IMR-90 (cell line): ENCODE measurements at places on chromosomes 1 and 21. TPM values are rescaled to one million over a fixed set of nuclear protein-coding genes. Genes with fewer than 3 reads are reported as not detected.

The DAB1 gene
- 0.18 and 0.56 TPM in 2 replicates for total RNA-seq

The OPRD1 gene
- total RNA-seq, result under 0.01 TPM in 2 replicates

DNA sequence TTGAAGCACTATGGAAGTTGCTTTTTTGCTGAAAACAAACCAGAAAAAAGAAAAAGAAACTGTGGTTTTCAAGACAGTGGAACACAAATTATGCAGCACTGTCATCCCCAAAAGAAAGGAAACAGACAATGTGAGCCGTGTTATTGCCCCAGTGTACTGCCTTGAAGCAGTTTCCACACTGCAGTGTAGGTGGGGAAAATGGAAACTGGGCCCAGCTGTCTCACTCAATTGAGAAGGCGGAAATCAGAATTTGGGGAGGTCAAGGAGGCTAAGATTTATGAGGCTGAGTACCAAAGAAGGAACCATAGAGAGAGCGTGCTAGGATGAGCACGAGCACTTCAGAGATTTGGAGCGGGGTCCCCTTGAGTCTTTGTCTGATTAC is 55.5 kb downstream of the MPZL1 start:
- no peak for DNase-seq

DNA sequence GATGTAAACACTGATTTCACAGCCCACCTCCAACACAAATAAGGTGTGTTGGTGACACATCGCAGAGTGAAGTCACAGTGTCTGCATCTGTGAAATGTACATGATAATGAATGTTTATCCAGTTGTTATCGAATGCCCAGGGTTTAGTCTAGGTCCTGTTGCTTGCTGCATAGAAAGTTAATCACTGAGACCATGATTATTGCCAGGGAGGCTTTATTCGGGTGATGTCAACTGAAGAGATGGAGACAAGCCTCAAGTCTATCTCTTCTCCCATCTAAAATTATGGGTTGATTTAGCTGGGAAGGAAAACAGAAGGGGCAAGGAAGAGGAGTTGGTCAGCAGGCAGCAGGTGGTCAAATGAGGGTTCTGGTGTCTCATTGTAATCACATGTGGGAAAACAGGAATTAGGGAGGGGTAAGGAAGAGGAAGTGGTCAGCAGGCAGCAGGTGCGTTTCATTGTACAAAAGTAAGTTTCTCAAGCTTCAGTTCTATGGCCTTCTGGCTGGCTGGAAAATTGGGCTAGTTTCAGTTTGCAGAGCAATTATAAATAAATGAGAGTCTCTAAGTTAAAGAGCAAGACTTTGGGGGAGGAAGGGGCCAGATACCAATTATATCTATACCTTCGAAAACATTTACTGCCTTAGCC is 146.3 kb upstream of the DNAH14 start:
- no peak for DNase-seq

DNA sequence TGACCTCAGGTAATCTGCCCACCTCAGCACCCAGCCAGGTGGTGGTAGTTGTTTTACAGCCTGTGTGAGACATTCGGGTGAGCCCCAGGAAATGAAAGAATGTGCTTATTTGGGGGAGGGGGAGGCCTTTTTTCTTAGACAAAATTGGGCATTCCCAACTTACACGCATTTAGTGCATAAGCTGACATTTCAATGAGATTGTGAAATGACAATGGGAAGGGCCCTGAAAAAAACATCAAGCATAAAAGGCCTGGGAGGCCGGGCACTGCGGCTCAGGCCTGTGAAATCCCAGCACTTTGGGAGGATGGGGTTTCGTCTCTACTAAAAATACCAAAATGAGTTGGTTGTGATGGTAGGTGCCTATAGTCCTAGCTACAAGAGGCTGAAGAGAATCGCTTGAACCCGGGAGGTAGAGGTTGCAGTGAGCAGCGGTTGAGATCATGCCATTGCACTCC is 5.0 kb downstream of the GAS5 start:
- no peak for DNase-seq

DNA sequence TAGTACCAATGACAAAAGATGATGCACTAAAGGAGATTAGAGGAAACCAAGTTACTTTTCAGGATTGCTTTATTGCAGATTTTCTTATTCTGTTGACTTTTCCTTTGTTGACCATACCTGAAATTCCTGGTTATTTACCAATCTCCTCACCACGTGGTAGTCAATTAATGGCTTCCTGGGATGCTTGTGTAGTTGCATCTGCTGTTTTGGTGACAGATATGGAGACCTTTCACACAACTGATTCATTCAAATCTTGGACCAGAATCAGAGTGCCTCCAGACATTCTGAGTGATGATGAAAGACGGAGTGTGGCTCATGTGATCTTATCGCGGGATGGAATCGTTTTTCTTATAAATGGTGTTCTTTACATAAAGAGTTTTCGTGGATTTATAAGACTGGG is 91.3 kb downstream of the CATSPERE start:
- no peak for DNase-seq

DNA sequence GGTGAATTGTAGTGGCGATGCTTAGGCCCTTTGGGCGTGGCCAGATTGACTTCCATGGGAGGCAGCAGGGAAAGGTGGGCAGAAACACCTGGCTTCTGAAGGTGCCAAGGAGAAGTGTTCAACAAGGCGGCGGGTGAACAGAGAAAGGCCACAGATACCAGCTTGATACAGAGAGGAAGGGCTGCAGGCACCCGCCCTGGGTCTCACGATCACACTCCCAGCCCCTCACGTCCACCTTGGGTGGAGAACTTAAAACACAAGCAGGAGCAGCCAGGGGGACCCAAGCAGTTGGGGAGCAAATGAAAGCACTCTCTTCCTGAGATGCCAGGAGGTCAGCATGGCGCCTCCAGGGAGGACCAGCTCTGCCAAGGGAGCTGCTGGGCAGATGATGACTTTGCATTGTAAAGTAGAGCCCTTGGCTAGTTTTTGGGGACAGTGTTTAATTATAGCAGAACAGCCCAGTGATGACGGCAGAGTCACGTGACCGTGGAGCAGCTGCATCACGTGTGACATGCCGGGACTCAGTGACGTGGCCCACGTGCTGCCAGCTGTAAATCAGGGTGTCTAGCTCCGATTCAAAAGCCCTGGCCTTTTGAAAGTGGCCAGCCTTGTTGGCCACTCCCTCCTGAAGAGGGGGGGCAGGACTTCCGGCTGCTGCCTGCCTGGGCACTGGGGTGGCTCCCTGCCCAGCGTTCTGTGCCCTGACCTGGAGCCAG is 19.0 kb downstream of the SLC37A1 start:
- DNase-seq, result peak; percentile 12

GRCh38 chr1:161045736-161046604 is at the start of gene USF1:
Gene USF1, minus strand, starts transcription at chr1:161045977. Its CDS starts 2,702 bp downstream, at chr1:161043275.
- DNase-seq, result peak; percentile 95

- no peak for DNase-seq
Observed at GRCh38 chr1:37755290-37755689, 9.6 kb downstream of the EPHA10 start.

- peak; percentile 6 for DNase-seq
Observed at GRCh38 chr1:226476648-226477319, 68.9 kb upstream of the PARP1 start.

GRCh38 chr1:24127801-24128363 is 15.1 kb downstream of the IL22RA1 start:
- DNase-seq, result no peak

GRCh38 chr1:234863551-234863971 is 253.6 kb upstream of the IRF2BP2 start:
- peak; percentile 82 for DNase-seq

DNA sequence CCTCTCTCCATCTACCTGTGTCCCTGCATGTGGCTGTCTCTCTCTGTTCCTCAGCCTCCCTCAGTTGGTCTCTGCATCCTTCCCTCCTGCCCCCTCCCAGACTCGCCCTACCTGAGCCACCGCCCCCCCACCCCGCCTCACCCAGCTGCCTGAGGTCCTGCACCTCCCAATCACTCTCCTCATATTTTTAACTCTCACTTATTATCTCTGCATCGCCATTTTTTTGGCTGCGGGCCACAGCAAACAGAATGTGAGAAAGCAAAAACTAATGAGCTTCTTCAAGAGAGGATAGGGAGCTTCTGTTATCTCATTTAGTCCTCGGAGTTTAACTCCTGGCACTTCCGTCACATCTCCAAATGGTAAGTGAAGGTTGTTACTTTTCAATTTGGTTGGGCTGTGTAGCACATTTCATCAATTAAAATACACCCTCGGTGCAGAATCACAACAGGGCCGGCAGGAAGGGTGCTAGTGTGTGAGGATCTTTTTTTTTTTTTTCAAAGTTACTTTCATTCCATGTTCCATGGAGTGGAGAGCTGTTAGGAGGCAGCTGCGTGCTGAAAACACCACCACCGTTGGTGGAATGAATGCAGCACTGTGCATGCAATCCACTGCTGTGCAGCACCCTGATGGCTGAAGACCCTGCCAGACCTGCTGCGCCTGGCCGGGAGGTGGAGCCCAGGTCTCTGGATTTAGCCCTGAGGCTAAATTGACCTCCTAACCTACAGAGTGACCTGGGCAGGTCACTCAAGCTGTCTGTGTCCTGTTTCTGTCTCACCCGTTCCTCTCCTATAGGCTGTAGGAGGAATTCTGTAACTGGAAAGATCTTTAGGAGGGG is 157.2 kb upstream of the NFIA start:
- DNase-seq, result no peak

- DNase-seq, result peak; percentile 67
Observed at GRCh38 chr1:172325531-172325930, 95.0 kb upstream of the C1orf105 start.

GRCh38 chr1:25036117-25036546 is 106.1 kb upstream of the RUNX3 start:
- no peak for DNase-seq

DNA sequence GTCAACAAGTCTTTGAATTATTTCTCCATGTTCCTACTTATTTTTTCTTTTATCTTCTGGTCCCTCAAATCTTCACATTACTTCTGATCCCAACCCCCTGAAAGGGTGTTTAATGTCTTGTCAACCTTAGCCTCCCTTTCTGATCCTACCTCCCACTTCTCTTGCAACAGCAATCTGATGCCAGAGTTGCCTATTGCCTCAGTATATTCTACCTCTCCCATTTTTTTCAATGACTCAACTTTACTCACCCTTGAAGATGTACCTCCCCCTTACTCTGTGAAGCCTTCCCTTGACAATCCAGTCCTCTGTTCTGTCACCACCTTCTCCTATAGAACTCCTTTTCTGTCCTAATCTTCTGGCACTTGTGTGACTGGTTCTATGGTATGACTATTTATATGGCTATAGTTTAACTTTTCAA is 99.5 kb upstream of the CD55 start:
- DNase-seq, result peak; percentile 8

DNA sequence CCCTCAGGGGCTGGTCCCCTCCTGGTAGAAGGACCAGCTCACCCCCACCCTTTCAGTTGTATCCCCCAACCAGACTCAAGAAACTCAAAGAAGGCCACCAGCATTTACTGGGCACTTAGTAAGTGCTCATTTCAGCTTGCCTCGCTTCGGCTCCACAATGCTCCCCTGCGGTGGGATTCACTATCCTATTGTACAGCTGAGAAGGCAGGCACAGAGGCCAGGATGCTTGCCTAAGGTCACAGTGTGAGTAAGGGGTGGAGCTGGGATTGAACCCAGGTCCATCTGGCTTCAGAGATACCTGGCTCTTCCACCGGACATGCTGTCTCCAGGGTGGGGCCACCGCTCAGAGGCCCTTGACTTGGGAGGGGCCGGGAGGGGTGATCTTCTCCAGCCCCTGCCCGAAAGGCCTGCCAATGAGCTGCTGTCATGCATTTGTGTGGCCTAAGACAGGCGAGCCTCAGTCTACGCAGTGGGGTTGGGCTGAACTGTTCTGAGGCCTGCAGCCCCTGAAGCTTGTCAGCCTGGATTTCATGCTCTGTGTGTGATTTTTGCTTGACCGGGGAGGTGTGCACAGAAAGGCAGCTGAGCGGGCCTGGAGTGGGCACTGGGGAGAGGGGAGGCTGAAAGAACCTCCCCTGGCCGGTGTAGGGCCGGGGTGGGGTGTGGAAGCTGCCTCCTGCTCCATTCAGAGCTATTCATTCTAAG is 48.1 kb downstream of the DMRTB1 start:
- DNase-seq, result no peak

DNA sequence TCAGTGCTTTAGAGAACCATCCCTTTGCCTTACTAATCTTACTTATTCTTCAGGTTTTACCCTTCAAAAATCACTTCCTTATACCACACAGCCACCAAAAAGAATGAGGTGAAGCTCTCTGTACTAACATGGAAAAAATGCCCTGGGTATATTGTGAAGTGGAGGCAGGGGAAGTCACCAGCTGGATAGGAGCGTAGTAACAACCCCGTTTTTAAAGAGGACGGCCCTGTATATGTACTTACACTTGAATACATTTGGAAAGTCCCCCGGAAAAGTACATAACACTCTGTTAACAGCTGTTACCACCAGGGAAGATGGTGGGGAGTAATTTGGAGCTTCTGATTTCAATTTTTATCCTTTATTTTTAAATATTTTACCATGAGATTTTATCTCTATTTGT is 28.2 kb upstream of the KHDRBS1 start:
- DNase-seq, result peak; percentile 36

- peak; percentile 77 for DNase-seq
Observed at GRCh38 chr1:217076902-217077301, 353.7 kb upstream of the ESRRG start.

GRCh38 chr1:18929686-18930085 is 26.8 kb downstream of the IFFO2 start:
- peak; percentile 83 for DNase-seq

- DNase-seq, result no peak
Observed at GRCh38 chr1:227891223-227891954, 56.3 kb downstream of the WNT9A start.

GRCh38 chr1:70836456-70836855 is 211.2 kb downstream of the PTGER3 start:
- DNase-seq, result no peak

DNA sequence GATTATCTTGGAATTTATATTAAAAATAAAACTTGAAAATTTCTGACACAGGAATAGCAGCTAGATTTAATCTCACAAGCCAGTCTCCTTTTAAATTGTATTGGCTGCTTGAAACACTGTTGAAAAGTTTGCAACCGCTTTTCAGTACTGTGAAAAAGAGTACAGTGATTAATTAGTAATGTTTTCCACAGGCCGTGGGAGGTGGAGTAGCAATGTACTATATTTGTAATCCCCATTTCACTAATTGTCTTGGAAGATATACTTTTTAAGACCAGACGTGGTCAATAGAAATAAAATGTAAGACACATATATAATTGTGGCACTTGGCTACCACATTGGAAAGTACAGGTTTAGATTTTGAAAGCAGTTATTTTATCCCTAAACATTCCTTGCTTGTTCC is 40.8 kb upstream of the MYOCOS start:
- DNase-seq, result no peak
